ENCODE measurements at places on chromosomes 16 and 17. TPM values are rescaled to one million over a fixed set of nuclear protein-coding genes. Genes with fewer than 3 reads are reported as not detected.

GRCh38 chr17:49404906-49405305 is 9.8 kb downstream of the PHB1 start:
- H3K4me3 ChIP-seq: no peak overlapping the region
- peaks cover 59% of the 10 kb centered on the region for H3K36me3 ChIP-seq

- no peaks in the 10 kb centered on the region for H3K27me3 ChIP-seq
- H3K4me3 ChIP-seq: no peak overlapping the region
- no peak for DNase-seq
Observed at GRCh38 chr17:82314012-82314726, 3.2 kb downstream of the CD7 start.

DNA sequence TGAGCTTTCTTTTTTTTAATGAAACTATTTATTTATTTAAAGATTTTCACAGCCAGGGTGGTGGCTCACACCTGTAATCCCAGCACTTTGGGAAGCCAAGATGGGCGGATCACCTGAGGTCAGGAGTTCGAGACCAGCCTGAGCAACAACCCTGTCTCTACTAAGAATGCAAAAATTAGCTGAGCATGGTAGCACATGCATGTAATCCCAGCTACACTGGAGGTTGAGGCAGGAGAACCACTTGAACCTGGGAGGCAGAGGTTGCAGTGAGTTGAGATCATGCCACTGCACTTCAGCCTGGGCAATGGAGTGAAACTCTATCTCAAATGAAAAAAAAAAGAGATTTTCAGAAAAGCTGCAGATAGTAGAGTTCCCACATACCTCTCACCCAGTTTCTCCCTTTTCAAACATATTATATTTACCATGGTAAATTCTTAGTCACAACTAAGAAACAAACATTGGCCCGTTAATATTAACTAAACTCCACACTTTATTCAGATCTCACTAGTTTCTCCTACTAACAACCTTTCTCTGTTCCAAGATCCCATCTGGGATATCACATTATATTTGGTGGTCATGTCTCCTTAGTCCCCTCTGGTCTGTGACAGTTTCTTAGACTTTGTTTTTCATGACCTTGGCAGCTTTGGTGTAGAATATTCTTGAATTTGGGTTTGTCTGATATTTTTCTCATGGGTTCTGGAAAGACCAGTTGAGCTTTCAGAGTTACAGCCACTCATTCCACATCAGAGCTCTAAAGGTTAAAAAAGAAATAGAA is 7.8 kb upstream of the TAT start:
- no peak for DNase-seq
- no peak overlapping the region for H3K27ac ChIP-seq
- H3K36me3 ChIP-seq: no peaks in the 10 kb centered on the region
- H3K27me3 ChIP-seq: peaks cover 51% of the 10 kb centered on the region
- no peak overlapping the region for H3K4me3 ChIP-seq

DNA sequence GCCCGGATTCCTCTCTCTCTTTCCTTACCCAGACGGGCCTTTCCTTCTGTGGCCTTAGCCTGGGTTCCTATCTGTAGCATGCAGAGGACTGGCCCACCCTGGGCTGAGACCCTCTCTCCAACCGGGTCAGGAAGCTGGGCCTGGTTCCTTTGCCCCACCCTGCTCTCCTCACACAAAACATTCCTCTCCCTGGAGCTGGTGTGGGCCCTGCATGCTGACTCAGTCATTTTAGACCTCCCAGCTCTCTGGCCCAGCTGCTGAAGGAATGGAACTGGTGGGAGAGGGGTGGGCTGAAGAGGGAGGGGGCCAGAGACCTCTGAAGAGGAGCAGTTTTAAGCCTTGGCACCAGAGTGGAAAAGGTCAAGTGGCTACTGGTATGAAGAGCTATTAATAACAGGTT is 957 bp downstream of the MYL4 start:
- no peak overlapping the region for H3K4me3 ChIP-seq
- H3K36me3 ChIP-seq: no peaks in the 10 kb centered on the region
- no peak overlapping the region for H3K27ac ChIP-seq
- H3K27me3 ChIP-seq: no peaks in the 10 kb centered on the region
- H3K4me1 ChIP-seq: no peaks in the 10 kb centered on the region

GRCh38 chr17:80423536-80424225 is 8.7 kb downstream of the ENDOV start:
- H3K27me3 ChIP-seq: no peaks in the 10 kb centered on the region
- H3K36me3 ChIP-seq: no peaks in the 10 kb centered on the region
- H3K27ac ChIP-seq: no peak overlapping the region
- no peaks in the 10 kb centered on the region for H3K4me1 ChIP-seq
- no peak for DNase-seq

GRCh38 chr16:11163761-11164261 is 92.2 kb downstream of the SOCS1 start:
- DNase-seq: no peak
- H3K27ac ChIP-seq: no peak overlapping the region
- no peaks in the 10 kb centered on the region for H3K27me3 ChIP-seq
- H3K4me1 ChIP-seq: no peaks in the 10 kb centered on the region
- no peaks in the 10 kb centered on the region for H3K36me3 ChIP-seq

DNA sequence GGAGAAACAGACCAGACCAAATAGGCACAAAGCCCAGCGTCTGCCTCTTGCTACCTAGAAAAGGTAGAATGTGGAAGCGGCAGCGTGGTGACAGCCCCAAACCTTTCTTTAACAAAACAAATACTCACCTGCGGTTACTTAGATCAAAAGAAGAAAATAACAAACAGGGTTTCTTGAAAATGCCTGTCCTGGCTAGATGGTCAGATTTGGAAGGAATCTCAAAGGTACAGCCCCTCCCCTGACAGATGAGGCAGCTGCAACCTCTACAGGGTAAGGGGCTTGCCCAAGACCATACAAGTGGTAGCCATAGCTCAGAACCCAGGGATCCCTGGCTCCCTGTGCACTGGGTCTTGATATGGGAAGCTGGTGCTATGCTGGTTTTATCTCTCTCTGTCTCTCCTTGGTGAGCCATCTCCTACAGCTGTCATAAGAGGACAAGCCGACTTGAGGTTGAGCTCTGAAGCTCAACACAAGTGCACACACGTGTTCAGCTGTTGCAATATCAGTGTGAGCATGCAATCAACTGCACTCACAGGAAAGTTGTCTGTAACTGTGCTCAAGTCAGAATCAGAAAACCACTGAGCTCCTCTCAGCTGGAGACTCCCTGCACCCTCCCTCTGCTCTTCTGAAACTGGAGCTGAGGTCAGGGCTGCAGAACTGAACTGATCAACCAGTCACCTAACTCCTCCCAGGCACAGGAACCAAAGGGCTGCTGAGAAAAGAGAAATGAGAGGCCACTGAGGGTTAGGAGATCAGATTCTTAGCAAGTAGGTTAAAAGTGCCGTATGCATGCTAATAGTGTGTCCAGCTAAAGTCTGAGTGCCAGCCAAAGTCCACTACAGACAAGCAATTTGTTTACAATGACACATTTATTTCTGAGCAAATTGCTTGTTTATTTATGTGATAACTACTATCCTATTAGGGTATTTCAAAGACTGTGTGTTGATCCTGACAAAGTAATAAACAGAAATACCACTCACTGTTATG is 6.1 kb upstream of the RNF157 start:
- H3K4me1 ChIP-seq: no peaks in the 10 kb centered on the region
- no peak for DNase-seq
- peaks cover 25% of the 10 kb centered on the region for H3K27me3 ChIP-seq
- no peak overlapping the region for H3K4me3 ChIP-seq
- H3K27ac ChIP-seq: no peak overlapping the region

- H3K27ac ChIP-seq: no peak overlapping the region
- H3K4me1 ChIP-seq: no peaks in the 10 kb centered on the region
- H3K4me3 ChIP-seq: no peak overlapping the region
- no peaks in the 10 kb centered on the region for H3K36me3 ChIP-seq
Observed at GRCh38 chr16:76278980-76279379, 1.8 kb downstream of the CNTNAP4 start.

- H3K36me3 ChIP-seq: no peaks in the 10 kb centered on the region
- no peaks in the 10 kb centered on the region for H3K4me1 ChIP-seq
- no peak for DNase-seq
- H3K27ac ChIP-seq: no peak overlapping the region
- no peak overlapping the region for H3K4me3 ChIP-seq
- no peaks in the 10 kb centered on the region for H3K27me3 ChIP-seq
Observed at GRCh38 chr16:79170555-79171246, 429.8 kb downstream of the MAF start.

Gene SBK1
- total RNA-seq: 22.2 TPM

Gene CHST4
- total RNA-seq: not detected

Gene C16orf89
- not detected for total RNA-seq

Gene FDXR
- total RNA-seq: 22.3 TPM

Gene HIGD1B
- not detected for total RNA-seq

Gene ZG16
- not detected for total RNA-seq

Gene CD300H
- not detected for total RNA-seq

Gene MYCBPAP
- 1.2 TPM for total RNA-seq

Measured in A673 (cell line).